ENCODE measurements at places on chromosomes 11 and 22.

DNA sequence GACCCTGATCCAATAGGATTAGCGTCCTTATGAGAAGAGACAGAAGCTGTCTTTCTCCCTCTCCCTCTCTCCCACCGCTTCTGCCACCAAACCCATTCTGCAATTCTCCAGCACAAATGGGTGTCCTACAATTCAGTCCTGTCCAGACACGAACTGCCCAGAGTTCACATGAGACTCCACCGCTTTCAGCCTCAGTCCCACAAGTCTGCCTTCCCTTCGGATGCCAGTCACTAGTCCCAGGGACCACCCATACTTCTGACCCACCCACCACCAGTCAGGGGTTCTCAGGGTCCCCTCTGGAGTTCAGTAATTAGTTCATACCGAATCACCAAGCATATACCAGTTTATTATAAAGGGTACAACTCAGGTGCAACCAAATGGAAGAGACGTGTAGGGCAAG lies 73.6 kb downstream of the TRIM29 start:
- DNase-seq, result peak; percentile 70

DNA sequence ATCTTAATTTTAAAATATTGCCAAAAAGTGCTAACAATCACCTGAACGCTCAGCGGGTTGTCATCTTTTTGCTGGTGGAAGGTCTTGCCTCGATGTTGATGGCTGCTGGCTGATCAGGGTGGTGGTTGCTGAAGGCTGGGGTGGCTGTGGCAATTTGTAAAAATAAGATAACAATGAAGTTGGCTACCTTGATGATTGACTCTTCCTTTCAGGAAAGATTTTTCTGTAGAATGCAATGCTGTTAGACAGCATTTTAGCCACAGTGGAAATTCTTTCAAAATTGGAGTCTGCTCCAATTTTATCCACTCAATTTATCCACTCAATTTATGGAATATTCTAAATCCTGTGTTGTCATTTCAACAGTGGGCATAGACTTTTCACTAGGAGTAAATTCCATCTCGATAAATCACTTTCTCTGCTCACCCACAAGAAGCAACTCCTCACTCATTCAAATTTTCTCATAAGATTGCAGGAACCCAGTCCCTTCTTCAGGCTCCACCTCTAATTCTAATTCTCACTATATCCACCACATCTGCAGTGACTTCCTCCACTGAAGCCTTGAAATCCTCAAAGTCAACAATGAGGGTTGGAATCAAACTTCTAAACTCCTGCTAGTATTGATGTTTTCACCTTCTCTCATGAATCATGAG lies 78.8 kb downstream of the LINC01488 start:
- DNase-seq, result no peak

DNA sequence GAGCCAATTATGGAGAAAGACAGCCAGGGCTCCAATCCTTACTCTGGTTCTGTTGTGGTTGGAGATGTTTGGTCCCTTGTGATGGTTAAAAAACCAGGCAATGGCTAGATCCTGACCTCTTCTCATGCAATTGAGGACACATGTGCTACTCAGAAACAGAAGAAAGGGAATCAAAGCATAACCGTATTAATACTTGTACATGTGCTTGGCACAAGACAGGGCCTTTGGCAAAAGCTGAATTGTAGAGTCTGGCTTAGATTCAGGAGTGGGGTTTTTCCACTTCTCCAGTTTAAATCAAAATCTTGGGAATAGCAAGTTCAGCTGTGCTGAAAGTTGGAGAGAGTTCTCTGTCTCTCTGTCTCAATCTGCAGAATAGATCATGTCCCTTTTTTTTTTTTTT lies 80.1 kb upstream of the E2F8 start:
- DNase-seq, result no peak

DNA sequence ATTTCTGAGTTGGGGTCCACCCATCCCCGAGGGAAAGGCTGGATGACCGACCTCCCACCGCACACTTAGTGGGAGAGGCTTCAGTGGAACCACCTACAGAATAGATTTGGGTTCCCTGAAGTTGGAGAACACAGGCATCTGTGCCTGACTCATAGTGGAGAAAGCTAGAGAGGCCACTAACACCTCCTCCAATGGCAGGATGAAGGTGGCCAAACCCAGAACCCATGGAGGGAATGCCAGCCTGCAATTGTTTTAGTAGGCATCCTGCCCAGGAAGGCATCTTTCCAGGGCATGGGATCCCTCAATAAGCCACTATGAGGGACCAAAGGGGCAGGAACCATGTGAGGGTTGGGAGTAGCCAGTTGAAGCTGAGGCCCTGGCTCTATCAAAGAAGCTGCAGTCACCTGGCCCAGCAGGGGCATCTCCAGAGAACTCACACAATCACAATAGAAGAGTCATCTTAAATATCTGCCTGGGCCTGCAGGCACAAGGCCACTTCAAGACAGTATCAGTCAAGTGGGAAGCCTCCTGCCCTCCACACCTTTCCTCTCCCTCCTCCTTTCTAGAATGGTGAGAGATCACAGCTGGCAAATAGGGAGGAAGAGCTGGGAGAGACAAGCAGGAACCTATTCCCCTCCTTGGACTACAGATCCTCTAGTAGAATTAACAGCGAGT lies 124.1 kb upstream of the CSNK2A3 start:
- no peak for DNase-seq

DNA sequence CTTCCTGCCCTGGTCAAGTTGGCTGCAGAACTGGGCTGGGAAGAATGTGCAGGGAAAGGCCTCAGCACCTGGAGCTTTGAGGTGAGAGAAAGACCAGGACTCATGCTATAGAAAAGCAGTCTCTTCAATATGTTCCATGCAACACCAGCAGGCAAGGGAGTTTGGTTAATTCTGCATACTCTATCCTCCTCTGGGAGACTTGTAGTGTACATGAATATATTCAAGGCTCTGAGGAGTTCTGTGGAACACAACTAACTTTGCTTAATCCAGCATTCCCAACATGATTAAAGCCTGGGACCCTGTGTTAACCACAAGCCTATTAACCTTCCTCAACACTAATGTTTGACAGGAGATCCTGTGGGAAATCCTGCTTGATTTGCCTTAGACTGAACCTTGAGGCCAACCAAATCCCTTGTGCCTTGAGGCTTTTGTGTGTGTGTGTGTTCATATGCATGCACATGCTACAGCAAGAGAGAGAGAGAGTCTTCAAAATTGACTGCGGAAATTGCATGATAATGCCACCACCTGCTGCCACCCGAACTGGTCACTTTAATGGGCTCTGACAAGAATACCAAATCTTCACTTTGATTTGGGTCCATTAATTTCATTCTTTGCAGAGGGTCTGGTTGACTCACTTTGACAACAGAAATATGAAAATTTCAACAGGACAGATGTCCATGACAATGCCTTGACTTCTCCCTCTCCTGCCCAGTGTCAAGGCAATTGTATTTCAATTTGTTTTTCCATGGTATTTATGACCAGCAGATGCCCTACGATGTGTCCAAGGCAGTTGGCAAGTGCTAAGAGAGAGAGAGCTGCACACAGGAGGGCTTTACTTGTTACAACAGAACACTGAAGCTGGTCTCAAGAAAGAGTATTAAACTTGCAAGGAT lies 238.2 kb upstream of the ZBED5 start:
- DNase-seq, result no peak

- no peak for DNase-seq
Observed at GRCh38 chr11:70448983-70449567, 50.7 kb downstream of the CTTN start.

GRCh38 chr22:34879001-34879400 lies 187.0 kb upstream of the ISX start:
- no peak for DNase-seq

GRCh38 chr11:46160100-46160499 lies 38.8 kb upstream of the PHF21A start:
- DNase-seq, result no peak

- DNase-seq, result no peak
Observed at GRCh38 chr22:45787759-45788158, 116.1 kb downstream of the ATXN10 start.
